ENCODE measurements at places on chromosomes 7 and 10.
A peak's percentile ranks its signal among the peaks of the same experiment; 100 is the strongest.

- DNase-seq = no peak
Observed at GRCh38 chr7:117308891-117309290, 14.0 kb downstream of the WNT2 start.

DNA sequence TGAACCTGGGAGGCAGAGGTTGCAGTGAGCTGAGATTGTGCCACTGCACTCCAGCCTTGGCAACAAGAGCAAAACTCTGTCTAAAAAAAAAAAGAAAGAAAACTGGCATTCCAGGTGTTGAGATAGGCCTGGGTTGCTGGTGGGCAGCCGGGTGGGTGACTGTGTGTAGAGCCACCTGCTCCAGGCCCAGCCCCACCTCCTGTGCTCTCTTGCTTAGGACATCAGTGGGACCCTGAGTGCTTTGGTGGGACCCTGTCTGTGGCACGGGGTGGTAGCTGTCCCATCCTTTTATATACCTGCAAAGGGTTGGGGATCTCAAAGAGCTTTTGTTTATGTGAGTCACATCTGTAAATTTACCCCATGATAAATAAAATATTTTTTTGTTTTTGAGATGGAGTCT lies 6.2 kb downstream of the PAOX start:
- DNase-seq = no peak

- DNase-seq = no peak
Observed at GRCh38 chr7:121519548-121520521, 123.7 kb upstream of the FAM3C start.

- DNase-seq = no peak
Observed at GRCh38 chr7:27419581-27420177, 177.1 kb downstream of the EVX1 start.

DNA sequence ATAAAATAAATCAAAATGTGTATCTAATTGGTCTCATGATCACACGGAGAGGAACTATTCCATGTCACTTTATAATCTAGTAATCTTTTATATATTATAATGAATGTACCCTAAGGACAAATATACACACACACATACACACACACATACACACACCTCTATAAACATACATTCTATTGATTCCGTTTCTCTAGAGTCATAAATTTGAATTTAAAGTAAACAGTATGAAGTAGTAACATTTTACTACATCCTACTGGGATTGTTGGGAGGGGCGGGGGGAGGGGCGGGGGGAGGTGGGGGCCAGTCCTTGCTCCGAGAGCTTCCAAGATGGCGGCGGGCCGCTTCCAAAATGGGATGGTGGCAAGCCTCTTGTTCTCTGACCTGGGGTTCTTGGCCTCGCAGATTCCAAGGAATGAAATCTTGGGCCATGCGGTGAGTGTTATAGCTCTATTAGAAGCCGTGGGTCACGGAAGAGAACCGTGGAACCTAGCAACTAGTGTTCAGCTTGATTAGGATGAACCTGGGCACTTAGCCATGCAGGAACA lies 143.2 kb downstream of the REEP3 start:
- DNase-seq = no peak

DNA sequence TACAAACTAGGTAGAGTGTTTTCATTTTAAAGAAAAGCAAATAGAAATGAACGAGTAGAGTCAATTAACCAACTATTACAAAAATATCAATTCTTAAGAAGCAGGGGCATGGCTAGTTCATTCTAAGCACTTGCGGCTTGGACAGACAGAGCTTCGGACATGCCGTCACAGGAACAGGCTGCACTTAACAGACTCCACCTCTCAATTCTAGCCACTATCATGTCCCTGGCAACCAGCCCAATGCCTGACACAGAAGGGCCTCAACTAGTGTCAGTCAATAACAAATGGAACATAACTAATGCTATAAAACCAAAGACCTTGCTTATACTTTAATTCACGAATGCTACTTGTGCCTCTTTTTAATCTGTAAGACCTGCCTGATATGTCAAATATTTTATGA lies 74.4 kb downstream of the TPK1 start:
- no peak for DNase-seq

GRCh38 chr7:91344911-91345310 lies 80.7 kb downstream of the FZD1 start:
- DNase-seq = no peak

GRCh38 chr7:47278043-47278442 lies 303.9 kb downstream of the TNS3 start:
- DNase-seq = no peak

GRCh38 chr10:69715156-69715898 lies 85.3 kb downstream of the FAM241B start:
- DNase-seq = no peak

DNA sequence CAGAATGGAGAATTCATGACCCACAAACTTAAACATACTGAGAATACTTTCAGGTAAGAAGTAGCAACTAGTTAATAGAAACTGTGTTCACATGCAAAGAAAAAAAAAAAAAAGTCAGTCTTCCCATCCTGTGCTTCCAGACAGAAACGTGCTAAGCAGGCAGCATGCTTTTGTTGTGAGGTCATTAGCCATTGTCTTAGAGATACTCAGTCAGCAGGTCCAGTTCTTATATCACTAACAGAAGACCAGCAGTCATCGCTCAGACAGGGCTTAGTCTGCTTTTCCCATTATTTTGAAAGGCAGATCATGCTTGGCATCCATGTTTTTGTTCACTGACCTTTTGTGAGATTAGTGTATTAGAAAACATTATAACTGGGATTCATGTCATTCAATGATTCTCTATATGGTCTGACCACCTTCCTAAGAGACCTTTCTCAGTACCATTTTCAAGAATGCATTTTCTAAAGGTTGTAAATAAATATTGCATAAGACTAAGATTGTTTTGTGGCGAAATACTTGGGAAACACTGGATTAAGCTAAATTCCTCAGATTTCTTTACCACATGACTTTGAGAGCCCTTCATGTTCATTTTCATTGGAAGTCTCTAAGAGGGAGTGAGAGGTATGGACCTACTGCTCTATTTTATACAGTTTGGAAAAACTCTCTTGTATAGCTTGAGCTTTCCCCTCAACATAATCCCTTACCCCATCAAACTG lies 45.0 kb upstream of the AGBL3 start:
- peak; percentile 63 for DNase-seq

GRCh38 chr7:82175319-82175718 lies 268.3 kb downstream of the CACNA2D1 start:
- no peak for DNase-seq

GRCh38 chr10:111989136-111989911 lies 194.2 kb downstream of the GPAM start:
- no peak for DNase-seq

- peak; percentile 44 for DNase-seq
Observed at GRCh38 chr10:44567471-44567870, 182.6 kb upstream of the CXCL12 start.

DNA sequence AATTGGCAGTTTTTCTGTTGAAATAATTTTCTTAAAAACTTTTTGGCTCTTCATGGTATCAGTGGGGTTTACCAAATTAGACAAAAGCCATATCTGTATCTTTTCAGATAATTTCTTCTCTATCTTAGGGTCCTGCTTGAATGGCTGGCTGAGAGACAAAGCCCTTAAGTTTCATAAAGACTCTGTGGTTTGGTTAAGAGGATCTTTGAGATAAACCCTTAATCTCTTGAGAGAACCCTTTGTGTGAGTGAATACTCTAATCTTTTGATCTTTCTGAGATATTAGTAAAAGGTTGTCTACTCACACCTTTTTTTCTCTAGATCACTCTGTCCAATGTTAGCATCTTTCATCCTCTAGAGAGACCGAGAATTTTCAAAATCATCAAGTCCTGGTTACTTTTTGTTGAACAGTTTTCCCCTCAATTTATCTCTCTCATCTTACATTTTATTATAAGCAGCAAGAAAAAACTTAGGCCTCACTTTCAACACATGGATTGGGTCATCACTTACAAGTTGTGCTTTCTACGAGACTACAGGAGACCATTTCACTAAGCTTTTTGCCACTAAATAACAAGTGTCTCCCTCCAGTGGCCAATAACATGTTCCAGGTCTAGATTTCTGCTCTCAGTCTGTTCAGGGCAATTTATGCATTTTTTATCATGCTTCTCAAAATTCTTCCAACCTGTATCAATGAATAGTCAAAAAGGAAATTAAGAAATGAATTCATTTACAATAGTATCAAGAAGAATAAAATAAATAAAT lies 28.4 kb downstream of the DNAJC9 start:
- DNase-seq = no peak

- no peak for DNase-seq
Observed at GRCh38 chr10:15795036-15795792, 65.1 kb downstream of the MINDY3 start.

- DNase-seq = no peak
Observed at GRCh38 chr7:130940907-130941306, 206.9 kb upstream of the KLF14 start.

All from GM04503 (cell line).